Fibroblast of skin of right quadriceps (primary cell): ENCODE measurements at places on chromosomes 6 and 20.

DNA sequence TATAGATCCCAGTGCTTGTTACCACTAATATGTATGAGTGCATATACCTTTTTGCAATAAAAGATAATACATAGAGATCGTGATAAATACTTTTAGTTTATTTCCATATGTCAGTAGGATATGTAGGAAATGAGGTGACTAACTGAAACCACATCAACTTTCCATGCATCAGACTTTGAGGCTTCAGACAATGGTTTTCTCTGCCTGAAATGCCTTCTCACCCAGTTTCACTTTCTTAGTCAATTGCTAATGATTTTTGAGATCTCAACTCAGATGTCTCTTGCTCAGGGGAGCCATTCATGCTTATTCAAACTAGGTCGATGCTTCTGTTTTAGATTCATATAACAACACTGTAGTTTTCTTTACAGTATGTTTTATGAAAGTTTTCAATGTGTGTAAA lies 626.6 kb upstream of the ADGRB3 start:
- DNase-seq: peak; percentile 2

DNA sequence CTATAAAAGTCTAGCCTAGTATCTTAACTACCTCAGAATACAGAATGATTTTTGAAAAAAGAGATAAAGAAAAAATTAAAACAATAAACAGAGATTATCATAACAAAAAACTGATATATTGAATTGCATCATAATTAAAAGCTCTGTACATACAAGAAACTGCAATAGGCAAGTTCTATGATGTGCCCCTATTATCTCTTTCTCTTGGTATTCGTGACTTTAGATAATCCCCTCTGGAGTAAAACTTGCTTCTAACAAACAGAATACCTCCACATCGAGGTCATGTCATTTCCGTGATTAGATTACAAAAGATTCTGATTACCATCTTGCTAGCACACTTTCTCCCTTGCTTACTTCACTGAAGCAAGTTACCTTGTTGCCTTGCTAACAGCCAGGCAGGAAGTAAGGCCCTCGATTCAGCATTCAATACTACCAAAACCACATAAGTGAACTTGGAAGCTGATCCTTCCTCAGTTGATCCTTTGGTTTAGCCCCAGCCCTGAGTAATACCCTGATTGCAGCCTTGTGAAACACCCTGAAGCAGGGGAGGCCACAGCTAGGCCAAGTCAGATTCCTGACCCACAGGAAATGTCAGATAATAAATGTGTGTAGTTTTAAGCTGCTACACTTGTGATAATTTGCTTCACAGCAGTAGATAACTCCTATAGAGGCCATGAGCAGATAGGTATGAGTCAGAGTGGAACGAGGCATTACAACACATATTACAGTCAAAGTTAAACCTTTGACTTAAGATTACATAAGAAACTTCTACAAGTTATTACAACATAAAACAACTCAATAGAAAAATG lies 53.7 kb upstream of the TMX4 start:
- DNase-seq: peak; percentile 81

DNA sequence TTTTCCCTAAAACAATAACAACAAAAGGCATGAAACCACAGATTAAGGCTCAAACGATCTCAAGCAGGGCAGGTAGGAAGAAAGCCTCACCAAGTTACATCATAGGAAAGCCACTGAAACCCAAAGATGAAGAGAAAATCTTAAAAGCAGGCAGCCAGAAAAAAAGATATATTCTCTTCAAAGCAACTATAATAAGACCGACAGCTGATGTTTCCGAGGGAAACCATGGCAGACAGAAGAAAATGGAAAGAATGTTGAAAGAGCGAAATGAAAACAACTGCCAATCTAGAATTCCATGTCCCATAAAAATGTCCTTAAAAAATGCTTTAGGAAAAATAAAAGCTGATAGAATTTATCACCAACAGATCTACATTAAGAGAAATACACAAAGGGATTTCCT lies 161.5 kb upstream of the THBS2 start:
- peak; percentile 10 for DNase-seq

DNA sequence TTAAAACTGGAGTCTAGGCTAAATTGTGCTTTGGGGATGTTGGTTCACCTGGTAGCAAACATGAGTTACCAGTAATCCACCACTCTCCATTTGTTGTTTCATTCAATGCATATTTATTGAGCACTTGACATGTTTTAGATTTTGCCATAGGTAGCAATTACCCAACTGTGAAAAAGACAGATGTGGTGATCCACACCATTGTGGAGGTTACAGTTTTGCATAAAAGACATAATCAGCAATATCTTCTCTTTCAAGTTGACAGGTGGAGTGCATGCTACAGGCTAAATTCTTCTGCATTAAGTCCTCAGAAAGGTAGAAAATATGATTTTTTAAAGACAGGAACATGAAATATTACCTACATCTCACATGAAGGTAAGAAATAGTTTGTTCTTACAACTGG lies 143.0 kb upstream of the TSHZ2 start:
- DNase-seq: no peak

GRCh38 chr6:48671505-48671904 lies 560.5 kb upstream of the PTCHD4 start:
- no peak for DNase-seq

GRCh38 chr20:38156888-38157634 lies 8.0 kb downstream of the TGM2 start:
- DNase-seq: no peak

- no peak for DNase-seq
Observed at GRCh38 chr6:35691027-35691824, 2.5 kb upstream of the FKBP5 start.

DNA sequence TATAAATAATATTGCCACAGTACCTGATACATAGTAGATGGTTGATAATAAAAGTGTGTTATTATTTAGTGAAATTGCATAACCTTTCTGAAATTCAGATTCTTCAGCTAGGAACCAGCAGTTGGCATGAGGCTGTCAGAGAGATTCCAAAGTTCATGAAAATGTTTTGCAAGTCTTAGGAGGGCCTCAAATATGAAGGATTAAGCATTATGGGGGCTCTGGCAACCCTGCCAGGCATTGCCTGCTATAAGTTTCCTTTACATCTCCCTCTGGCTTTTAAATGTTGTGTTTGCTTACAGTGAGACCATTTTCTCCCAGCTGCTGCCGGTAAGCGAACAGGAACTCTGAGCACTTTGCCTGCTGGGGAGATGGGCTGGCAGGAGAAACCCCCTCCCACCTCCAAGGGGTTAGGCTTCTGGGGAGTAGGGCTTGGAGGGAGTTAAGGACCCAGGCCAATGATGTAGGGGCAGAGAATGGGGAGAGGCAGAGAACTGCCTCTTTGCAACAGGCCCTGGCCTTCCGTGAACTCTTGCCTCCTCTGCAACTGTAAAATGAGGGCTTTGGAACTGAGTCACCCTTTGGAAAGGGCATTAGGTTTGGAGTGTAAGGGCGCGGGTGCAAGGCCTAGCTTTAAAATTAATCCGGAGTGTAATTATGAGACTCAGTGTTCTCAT lies 33.2 kb upstream of the KIF3B start:
- DNase-seq: no peak

DNA sequence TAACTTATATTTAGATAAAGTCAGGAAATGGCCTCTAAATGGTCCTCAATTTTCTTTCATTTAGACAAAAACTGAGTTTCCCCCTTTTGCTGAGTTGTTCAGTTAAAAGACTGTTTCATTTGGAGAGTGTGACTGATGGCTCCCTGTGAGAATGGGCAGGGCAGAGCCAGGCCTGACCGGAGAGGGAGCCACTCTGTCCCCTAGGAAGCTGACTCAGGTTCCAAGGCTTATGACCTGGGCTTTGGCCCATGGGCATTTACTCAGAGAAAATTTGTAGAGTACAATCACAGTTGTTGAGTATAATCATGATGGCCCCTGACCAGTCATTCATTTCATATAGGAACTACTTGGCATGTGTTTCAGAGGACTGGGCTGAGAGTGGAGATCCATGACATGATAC lies 37.0 kb upstream of the AIG1 start:
- DNase-seq: no peak

GRCh38 chr20:17856837-17857605 lies 111.6 kb downstream of the SNX5 start:
- DNase-seq: no peak

- DNase-seq: no peak
Observed at GRCh38 chr6:27616328-27617045, 143.6 kb upstream of the ZNF184 start.

DNA sequence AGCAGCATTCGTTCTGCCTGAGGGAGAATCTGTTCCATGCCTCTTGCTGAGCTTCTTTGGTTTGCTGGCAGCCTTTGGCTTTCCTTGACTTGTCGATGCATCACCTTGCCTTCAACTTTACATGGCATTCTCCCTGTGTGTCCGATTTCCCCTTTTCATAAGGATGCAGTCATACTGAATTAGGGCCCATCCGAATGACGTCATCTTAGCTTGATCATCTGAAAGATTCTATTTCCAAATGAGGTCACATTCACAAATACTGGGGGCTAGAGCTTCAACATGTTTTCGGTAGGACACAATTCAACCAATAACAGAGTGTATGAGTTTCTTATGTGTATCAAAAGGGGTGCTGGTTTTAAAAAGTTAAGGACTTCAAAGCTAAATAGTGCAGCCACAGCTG lies 27.8 kb upstream of the HECA start:
- DNase-seq: no peak

DNA sequence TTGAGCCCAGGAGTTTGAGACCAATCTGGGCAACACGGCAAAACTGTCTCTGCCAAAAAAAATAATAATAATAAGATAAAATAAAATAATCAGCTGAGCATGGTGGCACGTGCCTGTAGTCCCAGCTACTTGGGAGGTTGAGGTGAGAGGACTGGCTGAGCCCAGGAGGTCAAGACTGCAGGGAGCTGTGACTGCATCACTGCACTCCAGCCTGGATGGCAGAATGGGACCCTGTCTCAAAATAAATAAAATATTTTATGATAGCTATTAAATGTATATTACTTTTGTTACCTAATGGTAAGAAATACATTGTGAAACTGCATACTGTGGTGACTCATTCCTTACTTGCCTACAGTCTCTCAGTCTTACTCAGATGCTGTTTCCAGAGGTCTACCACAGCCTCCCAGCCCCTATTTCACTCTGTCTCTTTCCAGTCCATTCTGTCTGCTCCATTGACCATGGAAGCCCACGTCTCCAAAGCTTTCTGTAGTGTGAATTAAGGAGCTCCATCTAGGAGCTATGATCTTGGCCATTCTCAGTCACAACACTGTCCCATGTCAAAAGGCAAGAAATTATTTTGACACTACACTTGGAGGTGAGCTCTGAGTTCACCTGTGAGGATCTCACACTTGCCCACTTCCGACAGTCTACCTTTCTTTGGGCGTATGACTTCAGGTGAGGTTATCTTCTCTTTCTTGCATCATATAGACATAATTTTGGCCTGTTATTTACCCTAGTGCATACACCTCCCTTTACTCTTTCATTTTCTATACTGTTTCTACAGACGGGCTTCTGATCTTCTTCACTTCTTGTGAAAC lies 22.4 kb upstream of the SNX9 start:
- peak; percentile 70 for DNase-seq

GRCh38 chr6:158849899-158850806 lies 31.0 kb upstream of the EZR start:
- peak; percentile 96 for DNase-seq

DNA sequence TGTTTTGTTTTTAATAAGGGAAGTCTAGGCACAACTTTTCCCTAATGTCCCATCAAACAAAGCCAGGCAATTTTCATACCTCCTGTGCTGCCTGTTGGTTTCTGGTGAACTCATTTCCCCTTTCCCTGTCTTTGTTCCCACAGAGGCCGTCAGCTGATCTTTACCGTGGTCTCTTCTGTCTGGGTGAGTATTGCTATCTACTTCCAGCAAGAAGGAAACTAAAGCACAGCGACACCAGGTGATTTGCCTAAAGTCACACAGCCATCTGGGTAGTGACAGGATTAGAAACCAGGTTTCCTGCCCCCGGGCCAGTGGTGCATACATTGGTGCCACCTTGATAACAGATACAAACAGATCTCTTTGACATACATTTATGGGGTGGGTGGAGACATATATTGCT lies 59.6 kb downstream of the RAB44 start:
- DNase-seq: no peak

- no peak for DNase-seq
Observed at GRCh38 chr6:110755411-110755834, 59.8 kb downstream of the CDK19 start.

DNA sequence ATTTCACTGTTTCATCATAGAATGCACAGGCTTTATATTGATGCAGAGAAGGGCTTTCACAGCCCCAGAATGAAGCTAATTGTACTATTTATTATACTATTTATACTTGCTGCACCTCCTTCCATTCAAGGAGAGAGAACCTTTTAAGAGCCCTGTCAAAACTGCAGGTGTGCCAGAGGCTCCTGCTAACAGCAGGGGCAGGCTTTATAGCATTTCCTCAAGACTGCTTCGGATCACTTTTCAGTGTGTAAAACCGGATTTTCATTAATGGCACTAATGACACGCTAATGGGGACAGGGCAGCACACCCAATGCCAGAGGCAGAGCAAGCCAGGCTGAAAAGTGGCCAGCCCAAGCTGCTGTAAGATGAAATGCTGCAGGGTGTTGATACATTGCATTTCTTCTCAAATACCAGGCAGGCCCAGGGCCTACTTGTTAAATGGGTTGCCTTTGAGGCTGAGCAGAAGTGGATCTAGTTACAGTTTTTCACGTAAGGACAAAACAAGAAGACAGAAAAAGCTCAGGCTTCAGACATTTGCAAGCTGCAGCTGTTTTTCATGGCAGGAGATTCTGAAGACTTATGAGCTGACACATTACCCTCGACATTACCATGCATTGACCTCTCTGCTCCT lies 487.7 kb upstream of the BTBD3 start:
- no peak for DNase-seq

- peak; percentile 34 for DNase-seq
Observed at GRCh38 chr6:128350416-128351254, 169.8 kb downstream of the PTPRK start.

DNA sequence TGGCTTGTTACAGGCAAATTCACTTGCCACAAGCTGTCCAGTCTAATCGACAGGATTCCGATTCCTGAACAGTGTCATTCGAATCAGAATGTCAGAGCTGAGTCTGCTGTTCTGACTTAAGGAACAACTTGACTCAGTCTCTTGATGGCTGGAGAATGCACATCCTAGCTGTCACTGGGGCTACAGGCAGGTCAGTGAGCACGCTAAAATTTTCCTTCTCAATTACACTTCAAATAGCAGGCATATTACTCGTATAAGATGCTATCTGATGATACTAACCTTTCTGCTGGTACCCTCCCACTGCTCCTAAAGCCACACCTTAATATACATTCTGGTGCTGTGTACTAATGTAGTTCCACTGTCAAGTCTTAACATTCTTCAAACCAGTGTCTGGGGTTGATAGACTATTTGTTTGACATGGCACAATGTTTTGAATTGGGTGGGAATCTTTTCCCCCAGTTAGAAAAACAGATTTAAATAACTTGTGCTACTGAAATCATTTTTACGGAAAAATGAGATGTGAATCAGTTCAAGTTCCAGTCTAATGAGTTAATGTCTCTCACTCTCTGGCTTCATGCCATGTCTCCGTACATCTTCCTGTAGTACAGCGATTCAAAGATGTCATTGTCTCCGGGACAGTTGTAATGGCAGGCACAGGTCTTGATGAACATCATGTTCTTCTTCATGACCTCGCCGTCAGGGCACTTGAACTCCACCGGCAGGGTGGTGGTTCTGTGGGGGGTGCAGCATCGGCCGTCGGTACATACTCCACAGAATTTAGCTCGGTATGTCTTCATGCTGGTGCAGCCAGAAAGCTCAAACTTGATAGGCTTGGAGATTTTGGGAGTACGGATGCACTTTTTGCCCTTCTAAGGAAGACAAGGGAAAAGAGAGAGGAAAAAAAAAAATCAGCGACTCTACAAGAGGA lies 2.2 kb downstream of the CCN2 start:
- DNase-seq: peak; percentile 75

GRCh38 chr6:87791029-87791428 lies 89.0 kb upstream of the AKIRIN2 start:
- no peak for DNase-seq
